Neural progenitor cell (in vitro differentiated cells): ENCODE measurements at places on chromosomes 1 and 21. TPM values are rescaled to one million over a fixed set of nuclear protein-coding genes. Genes with fewer than 3 reads are reported as not detected.

The DISP1 gene
- 6.5 and 9.2 TPM in 2 replicates for total RNA-seq

The TFF2 gene
- total RNA-seq: not detected in 2 replicates

The CTSE gene
- total RNA-seq: not detected in 2 replicates

The ZBTB21 gene
- 24.2 and 25.3 TPM in 2 replicates for total RNA-seq

The BGLAP gene
- 0.22 and 0.40 TPM in 2 replicates for total RNA-seq

The RPS8 gene
- 3,812 and 4,281 TPM in 2 replicates for total RNA-seq

The OR2T2 gene
- not detected in 2 replicates for total RNA-seq

The TRNP1 gene
- 0.59 and 2.0 TPM in 2 replicates for total RNA-seq

The OR2AK2 gene
- not detected in 2 replicates for total RNA-seq

The ELAVL4 gene
- total RNA-seq: 0.12 TPM in 1 of 2 replicates, not detected in the other

- no peak for DNase-seq
These were observed 7.4 kb upstream of the PIGR start for GRCh38 chr1:206953626-206954025.

DNA sequence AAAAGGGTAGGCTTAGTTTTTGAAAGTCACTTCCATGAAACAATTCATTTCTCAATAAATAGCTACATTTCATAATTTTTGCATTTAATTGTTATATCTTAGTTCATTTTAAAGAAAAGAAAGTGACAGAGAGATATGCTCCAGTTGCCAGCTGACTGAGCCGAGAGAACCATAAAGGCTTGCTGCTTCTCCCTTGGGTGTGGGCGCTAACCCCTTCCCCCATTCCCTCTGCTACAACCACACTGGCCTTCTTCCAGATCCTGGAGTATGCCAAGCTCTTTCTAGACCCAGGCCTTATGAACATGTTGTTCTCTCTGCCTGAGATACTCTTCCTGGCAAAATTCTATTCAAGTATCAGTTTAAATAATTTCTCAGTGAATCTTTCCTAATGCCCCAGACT lies 12.3 kb downstream of the SORT1 start:
- no peak for DNase-seq

DNA sequence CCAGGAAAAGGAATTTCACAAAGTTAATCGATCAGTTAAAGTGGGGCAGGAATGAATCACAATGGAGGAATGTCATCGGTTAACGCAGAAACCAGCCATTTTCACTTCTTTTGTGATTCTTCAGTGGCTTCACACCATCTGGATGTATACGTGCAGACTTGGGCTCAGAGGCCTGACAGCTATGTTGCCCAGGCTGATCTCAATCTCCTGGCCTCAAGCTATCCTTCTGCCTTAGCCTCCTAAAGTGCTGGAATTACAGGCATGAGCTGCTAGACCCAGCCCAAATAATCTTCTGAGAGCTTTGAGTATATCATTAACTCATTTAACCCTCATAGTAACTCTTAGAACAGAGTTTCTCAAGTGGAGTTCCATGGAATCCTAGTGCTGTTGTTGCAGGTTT lies 126.5 kb upstream of the VANGL1 start:
- no peak for DNase-seq

DNA sequence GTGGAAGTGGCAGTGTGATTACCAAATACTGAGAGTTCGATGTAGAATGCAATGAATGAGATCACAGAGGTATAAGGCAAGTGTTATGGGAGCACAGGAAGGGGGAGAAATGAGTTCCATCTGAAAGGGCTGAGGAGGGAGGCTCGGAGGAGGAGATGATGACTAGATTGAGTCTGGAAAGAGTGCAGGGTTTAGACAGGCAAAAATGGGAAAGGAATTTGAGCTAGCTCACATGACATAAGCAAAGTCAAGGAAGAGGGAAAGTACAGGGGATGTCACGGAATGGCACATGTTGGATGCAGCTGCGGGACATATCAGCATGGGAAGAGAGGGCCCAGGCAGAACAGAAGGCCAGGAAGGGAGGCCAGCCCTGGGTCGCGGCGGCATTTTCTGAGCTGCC lies 132.7 kb downstream of the RUNX1 start:
- DNase-seq: no peak

DNA sequence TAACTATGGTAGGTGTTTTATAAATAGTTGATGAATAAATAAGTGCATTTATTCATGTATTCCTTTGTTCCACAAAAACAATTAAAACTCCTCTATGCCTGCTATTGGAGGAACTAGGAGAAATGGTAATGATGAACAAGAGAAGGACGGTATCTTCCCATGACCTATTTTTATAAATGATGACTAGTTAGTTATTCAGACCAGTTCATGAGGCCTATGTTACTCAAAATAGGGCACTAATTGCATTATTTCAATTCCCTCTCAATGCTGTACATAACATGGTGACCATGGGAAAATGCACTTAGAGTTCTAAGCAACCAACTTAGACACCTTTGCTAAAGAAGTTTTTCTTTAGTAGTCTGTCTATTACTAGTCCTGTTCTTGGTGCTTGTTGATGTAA lies 53.1 kb downstream of the XCL1 start:
- no peak for DNase-seq

DNA sequence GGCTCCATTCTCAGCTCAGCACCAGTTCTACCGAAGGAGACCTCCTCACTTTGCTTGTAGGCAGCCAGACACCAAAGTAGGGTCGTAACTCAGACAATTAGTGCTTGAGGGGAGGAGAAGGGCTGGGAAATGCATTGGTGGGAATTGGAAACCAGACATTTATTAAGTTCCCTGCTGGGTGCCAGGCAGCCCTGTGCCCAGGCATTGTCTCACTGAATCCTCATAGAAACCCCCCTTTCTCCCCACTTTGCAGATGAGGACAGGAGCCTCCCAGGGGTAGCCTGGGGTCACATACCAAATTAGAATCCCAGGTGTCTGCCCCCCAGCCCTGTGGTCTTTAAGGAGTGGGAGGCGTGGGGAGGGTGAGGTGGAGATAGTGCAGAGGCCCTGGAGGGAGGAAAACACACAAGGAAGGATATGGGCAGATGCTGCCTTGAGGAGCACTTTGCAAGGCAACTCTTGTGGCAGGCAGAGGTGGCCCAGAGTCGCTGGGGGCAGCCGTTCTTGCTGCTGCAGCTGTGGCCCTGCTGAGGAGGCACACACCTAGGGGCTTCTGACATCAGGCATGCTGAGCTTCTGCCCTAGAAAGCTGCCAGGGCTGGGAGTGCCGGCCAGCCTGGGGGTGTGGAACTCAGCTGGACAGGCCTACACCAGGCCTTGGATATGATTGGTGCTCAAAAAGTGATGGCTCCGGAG lies 29.4 kb downstream of the CDK18 start:
- peak; percentile 22 for DNase-seq

DNA sequence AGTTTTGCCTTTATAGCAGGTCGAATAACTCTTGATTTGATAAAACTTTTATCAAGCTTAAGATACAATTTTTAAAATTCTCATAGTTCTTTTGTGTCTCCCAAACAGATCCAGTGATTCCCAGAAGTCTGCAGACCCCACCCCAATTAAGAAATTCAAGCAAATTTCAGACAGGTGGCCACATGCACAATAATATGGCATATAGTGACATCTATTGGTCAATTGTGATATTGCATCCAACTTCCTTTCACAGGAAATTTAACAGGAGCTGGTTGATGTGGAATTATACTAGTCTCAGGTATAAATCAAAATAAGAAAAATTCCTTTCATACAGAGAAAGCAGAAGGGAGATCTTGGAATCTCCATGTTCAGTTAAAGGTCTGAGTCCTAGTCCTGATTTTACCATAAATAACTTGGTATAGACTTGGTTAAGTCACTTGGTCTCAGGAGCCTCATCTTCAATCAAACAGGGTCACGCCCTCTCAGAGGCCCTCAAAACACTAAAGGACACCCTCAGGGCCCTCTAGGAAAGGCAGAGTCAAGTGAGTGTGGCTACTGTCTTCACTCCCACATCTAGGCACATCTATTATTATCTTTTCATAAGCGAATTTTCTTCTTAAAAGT lies 24.1 kb downstream of the PIGM start:
- peak; percentile 70 for DNase-seq

- peak; percentile 20 for DNase-seq
These were observed 2.1 kb downstream of the TAF12 start for GRCh38 chr1:28640766-28641165.

- no peak for DNase-seq
These were observed 14.4 kb upstream of the OR2T10 start for GRCh38 chr1:248611883-248612414.

- no peak for DNase-seq
These were observed 18.4 kb upstream of the LRRC3 start for GRCh38 chr21:44436958-44437357.

- DNase-seq: no peak
These were observed 141.7 kb upstream of the HOOK1 start for GRCh38 chr1:59672851-59673572.

- no peak for DNase-seq
These were observed 83.2 kb downstream of the CAMK2N1 start for GRCh38 chr1:20402585-20403422.

DNA sequence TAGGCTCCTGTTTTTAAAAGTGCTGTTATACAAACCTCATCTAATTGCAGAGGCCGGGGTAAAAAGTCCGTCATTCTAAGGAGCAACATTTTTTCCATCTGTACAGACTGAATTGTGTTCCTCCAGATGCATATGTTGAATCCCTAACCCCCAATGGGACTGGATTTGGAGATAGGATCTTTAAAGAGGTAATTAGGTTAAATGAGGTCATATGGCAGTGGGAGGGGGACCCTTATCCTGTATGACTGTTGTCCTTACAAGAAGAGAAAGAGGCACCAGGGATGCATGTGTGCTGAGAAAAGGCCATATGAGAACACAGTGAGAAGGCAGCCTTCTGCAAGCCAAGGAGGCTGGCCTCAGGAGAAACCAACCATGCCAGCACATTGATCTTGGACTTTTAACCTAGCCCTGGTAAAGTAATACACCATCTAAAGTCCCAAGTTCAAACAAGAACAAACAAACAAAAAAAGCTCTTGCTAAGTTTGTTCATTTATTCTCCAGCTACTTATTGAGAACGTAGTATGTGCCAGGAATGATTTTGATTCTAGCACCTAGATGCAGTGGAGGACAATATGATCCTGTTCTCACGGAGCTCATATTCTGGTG lies 352.4 kb downstream of the NTNG1 start:
- no peak for DNase-seq

- peak; percentile 78 for DNase-seq
These were observed 102.5 kb upstream of the TARDBP start for GRCh38 chr1:10909697-10910680.

DNA sequence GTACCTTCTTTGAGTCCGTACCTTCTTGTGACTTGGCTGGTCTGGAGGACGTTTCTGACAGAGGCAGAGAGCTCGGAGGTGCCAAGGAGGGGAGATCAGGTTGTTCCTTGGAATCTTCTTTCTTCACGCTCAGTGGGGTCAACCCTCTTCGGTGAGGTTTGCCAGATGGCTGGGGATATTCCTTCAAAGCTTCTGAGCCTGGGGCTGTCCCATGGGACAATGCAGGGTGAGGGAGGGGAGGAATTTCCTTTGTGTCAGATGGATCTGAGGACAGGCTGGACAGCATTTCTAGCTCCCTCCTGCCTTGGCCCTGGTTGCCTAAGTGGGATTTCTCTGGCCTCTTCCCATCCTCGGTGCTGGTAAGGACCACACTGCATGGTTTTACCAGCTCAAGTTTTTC lies 95.5 kb upstream of the EDN2 start:
- no peak for DNase-seq

- DNase-seq: no peak
These were observed 1421.1 kb downstream of the PLA2G4A start for GRCh38 chr1:188249811-188250210.

DNA sequence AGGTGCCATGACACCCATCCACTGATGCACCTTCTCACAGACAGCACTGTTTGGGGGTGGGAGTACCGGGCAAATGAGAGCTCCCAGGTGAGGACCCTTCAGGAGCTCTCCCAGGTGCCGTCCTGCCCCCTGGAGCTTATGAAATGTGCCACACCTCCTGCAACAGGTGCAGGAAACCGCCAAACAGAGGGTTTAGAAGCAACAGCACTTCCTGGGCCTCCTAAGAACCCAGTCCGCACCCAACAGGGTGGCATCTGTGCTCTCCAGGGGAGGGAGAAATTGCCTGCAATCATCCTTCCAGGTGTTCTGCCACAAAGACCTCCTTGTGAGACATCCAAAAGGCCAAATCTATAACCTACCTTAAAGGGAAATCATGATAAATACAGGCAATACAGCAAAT lies 87.7 kb upstream of the ATP1B1 start:
- no peak for DNase-seq

GRCh38 chr1:26747048-26747447 lies 40.7 kb upstream of the PIGV start:
- DNase-seq: no peak
